ENCODE measurements at places on chromosomes 1 and 21. TPM values are rescaled to one million over a fixed set of nuclear protein-coding genes. Genes with fewer than 3 reads are reported as not detected.
A peak's percentile ranks its signal among the peaks of the same experiment; 100 is the strongest.

Gene L1TD1
- 0.42 TPM for total RNA-seq

Gene CHRM3
- 0.29 TPM for total RNA-seq

Gene HSD11B1
- 83.7 TPM for total RNA-seq

GRCh38 chr1:248924696-248925532, 18.9 kb downstream of the PGBD2 start:
- no peak for DNase-seq

GRCh38 chr1:5351366-5351765, 640.9 kb downstream of the NPHP4 start:
- peak; percentile 33 for DNase-seq

- no peak for DNase-seq
Observed at GRCh38 chr1:222665964-222666363, 46.3 kb downstream of the AIDA start.

DNA sequence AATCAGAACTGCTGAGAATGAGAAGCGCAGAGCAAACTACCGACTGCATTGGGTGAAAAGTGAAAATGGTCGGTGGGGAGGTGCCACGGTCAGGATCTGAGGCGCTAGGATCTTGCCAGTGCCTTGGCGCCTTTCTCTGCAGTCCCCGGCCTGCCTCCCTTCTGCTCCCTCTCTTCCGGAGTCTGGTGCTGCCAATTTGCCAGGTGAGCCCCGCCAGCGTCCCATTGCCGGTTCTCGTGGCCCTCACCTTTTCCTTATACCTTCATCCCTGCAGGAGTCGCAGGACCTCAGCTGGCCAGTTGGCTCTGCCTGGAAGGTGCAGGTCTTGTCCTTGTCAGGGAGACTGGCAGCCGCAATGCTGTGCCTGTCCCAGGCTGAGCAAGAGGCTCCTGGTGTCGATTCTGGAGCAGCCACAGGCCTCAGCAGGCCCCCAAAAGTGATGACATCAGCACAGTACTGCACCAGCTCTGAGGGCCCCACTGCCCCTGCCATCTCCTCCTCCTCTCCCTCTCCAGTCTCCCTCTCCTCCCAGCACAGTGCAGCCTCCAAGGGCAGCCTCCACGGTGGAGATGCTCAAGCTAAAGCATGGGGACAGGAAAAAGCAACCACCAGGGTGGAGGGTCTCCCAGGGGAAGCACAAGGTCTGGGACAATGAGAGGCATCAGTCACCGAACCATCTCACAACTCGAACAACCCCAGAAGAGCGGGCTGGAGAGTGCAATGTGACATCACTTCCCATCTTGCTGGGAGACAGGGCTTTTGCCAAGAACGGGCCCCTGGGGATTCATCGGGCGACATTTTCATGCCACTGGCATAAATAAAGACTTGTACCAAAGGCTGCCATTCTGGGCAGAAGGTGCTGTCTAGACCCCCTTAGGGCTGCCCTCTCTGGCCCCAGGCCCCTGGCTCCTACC, 37.1 kb upstream of the H6PD start:
- DNase-seq: no peak

- no peak for DNase-seq
Observed at GRCh38 chr1:2213576-2214505, 14.3 kb upstream of the SKI start.

All from mesenteric fat pad (tissue), 1 donor.